ENCODE measurements at places on chromosomes 6 and 20.

DNA sequence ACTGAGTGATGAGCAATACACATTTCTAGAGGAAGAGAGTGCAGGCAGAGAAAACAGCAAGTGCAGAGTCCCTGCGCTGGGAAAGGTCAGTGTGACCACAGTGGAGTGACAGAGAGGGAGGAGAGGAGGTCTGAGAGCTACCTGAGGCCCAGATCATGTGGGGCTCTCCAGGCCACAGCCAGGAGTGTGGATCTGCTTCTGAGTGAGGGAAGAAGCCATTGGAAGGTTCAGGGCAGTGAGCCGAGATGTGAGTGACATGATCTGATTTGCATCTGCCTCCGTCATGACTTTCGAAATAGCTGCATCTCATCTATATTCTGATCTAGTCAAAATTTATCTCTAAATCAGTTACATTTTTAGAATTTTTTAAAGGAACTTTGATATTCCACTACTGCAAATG lies 367.1 kb downstream of the PREX1 start:
- DNase-seq, result no peak

GRCh38 chr20:1734269-1734858 lies 76.8 kb upstream of the SIRPG start:
- no peak for DNase-seq

- no peak for DNase-seq
Measured at GRCh38 chr20:62485062-62485700, 9.4 kb upstream of the GATA5 start.

DNA sequence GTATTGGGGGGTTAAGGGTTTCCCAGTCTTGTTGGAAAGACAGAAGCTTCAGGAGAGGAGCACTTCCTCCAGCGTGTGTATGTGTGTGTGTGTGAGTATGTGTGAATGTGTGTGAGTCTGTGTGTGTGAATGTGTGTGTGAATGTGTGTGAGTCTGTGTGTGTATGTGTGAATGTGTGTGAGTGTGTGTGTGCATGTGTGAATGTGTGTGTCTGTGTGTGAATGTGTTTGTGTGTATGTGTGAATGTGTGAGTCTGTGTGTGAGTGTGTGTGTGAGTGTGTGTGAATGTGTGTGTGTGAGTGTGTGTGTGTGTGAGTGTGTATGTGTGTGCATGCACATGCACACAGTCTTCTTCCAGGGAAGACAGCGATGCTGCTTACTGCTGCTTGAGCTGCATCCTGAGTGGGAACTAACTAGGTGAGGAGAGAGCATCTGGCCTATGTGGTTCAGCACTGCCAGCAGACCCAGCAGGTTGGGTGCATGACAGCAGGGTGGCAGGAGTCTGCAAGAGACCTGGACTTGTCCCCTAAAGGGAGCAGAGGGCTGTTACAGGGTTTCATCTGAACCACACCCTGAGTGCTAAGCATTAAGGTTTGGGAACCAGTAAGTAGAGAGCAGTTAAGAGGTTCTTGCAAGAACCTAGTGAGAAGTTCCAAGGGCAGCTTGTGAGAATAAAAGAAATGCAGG lies 22.7 kb upstream of the CCND3 start:
- no peak for DNase-seq

GRCh38 chr6:118789954-118790353 lies 104.0 kb upstream of the ASF1A start:
- no peak for DNase-seq

DNA sequence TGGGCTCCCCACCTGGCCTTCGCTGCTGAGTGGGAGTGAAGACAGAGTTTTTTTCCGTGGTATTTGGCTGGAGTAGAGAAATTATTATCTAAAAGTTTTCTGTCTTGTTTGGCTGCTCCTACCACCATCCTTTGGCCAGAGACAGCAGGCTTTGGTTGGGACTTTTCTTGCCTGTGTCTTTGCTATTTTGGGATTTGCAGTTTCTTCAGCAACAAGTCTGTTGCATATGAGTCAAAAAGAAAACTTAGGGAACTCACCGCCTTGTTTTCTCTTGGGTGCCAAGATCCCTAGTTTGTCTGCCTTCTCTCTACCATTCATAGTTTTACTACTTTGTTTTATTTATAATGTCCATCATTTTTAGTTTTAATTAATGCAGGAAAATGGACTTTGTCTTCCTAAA lies 683.8 kb downstream of the DOK5 start:
- DNase-seq, result no peak

- DNase-seq, result no peak
Measured at GRCh38 chr6:67361264-67361663, 1273.8 kb upstream of the ADGRB3 start.
